ENCODE measurements at places on chromosomes 5 and 9.

DNA sequence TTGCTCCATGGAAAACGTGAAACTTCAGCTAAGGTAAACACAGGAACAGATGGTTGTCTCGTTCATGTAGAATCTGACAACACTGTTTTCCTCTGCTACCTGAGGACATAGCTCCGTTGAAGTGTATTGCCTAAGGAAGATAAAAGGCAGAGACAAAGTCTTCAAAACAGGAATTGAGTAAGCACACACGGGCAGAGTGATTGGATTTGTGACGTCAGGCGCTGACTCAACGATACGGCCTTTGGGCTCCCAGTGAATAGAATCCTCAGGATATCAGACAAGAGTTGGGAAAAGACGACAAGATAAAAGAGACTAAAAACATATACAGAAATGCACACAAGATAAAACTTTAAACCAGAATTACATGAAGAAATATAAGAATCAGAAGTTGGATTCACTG is 787.1 kb upstream of the CTNND2 start:
- DNase-seq: no peak

- no peak for DNase-seq
These were observed 63.6 kb upstream of the C5orf63 start for GRCh38 chr5:127136908-127137307.

DNA sequence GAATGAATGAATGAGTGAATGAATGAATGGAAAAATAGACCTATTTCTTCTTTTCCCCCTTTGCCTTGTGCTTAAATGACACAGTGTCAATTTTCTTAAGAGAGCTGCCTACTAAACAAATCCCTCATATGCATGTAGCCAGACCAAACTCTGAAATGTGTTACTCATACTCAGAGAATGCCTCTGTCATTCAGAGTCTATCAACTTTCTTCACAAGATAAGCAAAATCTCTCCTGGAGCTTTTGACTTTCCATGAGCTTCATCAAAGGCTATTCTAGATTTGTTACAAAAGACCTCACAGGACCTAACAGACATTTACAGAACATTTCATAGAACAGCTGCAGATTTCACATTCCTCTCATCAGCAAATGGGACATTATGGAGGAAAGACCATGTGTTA is 275.7 kb upstream of the MSX2 start:
- DNase-seq: no peak

GRCh38 chr9:93860694-93861658 is 94.2 kb downstream of the BARX1 start:
- no peak for DNase-seq

DNA sequence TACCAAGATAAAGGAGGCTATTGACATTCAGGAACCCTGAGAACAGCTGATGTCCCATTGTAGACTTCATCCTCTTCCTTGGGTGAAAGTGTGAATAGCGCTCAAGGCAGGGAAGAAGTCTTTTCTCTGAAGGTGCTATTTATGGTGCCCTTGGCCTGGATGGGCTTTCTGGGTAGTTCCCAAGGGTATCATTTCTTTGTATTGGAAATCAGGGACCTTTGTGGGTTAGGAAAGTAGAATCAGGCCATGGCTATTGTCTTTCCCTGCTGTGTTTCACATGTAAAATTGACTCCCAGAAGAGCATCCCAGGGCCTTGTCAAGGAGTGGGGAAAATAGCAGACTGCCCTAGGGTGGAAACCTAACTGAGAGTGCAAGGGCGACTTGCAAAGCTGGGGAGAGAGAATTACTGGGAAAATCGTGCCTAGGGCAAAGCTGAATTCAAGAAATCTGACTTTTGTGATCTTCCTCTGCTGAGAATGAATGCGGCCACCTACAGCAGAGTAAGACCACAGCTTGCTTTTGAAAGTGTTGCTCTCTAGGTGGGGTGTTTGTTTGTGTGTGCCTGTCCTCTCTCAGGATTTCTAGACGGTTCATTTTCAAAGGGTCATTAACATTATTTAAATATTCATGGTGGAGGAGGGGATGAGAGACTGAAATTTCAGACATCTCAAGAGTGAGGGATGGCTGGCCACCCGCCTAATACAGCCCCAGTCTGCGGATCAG is 160.6 kb downstream of the C9orf152 start:
- DNase-seq: no peak

GRCh38 chr5:88235346-88235745 is 33.3 kb downstream of the TMEM161B start:
- no peak for DNase-seq

GRCh38 chr5:166507810-166508425 is 1783.5 kb upstream of the WWC1 start:
- no peak for DNase-seq

DNA sequence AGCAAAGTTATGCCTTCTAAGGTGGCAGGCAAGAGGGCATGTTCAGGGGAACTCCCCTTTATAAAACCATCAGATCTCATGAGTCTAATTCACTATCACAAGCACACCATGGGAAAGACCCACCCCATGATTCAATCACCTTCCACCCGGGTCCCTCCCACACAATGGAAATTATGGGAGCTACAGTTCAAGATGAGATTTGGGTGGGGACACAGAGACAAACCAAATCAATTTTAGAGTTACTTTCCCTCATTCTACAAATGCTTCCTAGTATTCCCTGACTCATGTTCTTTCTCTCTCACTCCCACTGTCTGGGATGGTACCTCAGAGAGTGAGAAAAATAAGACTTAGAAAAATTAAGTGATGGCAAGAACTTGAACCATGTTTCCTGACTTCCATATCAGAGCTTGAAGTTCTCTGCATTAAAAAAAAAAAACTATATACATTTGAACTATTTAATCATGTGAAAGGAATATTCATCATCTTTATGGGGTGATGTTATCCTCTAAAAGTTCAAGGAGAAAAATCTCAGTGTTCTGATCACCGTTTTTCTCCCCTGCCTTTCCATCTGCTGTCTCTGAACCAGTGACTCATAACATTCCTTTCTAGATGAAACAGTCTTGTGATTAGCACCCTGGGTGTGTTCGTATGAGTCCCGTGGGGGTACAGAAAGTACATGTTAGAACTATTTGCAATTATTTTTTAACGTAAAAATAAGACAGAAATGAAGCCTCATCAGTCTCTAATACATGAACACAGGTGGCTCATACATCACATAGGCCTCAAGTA is 282.9 kb downstream of the SLF1 start:
- DNase-seq: no peak

DNA sequence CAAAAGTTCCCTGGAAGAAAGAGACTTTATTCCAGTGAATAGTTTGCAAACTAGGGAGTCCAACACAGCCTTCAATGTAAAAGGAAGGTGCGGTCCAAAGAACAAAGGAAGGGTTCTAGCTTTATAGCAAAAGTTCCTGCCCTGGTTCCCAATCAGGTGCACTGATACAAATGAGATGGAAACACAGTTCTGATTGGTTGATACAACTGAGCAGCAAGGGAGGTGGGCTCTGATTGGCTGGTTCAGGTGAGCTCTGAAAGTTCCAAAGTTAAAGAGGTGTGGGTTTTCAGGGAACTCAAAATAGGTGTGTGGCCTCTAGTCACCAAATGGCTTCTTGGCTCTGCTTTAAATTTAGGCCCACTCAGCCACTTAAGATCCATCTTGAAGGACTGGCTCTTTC is 43.1 kb downstream of the P4HA2 start:
- no peak for DNase-seq

GRCh38 chr9:119365291-119366027 is 3.8 kb downstream of the BRINP1 start:
- DNase-seq: no peak

DNA sequence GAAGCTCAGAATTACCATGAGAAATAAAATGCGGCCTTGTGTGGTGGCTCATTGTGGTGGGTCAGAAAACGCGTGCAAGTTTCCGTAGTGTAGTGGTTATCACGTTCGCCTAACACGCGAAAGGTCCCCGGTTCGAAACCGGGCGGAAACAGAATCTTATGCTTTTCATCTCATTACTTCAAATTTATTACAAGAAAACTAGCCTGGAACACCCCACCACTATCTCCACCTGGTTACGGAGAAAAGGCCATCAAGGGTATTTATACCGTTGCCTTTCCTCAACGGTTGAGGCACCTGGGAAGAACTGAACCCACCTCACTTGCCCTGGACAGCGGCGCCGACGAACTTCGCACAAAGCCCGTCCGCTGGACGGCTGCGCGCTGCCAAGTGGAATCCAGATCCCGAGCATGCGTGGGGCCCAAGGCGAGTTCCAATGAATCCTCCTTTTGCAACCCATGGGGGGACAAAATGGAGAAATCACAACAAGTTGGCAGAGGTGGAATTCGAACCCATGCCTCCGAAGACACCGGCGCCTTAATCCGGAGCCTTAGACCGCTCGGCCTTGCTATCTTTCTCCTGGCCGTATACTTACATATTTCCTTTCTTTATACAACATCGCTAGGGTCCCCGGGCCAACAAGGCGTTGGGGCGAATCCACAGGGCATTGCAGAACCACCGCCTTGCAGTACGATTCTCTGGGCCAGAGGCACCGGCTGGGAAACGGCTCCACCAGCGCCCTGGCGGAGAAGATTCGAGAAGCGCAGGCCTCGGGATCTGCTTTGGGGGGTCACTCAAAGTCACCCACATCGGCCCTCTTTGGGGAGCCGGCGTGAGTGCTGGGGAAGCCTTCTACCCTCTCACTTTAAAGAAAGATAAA is 16.9 kb downstream of the OR2V2 start:
- DNase-seq: no peak
